ENCODE measurements at places on chromosomes 4 and X. TPM values are rescaled to one million over a fixed set of nuclear protein-coding genes. Genes with fewer than 3 reads are reported as not detected.

SPANXD gene
- not detected for total RNA-seq

P2RY4 gene
- 0.82 TPM for total RNA-seq

FOXR2 gene
- not detected for total RNA-seq

PLK4 gene
- 15.7 TPM for total RNA-seq

Measured in camera-type eye (tissue), 1 donor.